ENCODE measurements at places on chromosomes 13 and 19.

GRCh38 chr19:45141203-45141900 is 19.4 kb downstream of the NKPD1 start:
- H3K27ac ChIP-seq, result no peak overlapping the region
- H3K27me3 ChIP-seq, result no peaks in the 10 kb centered on the region
- peaks cover 22% of the 10 kb centered on the region for H3K4me1 ChIP-seq

DNA sequence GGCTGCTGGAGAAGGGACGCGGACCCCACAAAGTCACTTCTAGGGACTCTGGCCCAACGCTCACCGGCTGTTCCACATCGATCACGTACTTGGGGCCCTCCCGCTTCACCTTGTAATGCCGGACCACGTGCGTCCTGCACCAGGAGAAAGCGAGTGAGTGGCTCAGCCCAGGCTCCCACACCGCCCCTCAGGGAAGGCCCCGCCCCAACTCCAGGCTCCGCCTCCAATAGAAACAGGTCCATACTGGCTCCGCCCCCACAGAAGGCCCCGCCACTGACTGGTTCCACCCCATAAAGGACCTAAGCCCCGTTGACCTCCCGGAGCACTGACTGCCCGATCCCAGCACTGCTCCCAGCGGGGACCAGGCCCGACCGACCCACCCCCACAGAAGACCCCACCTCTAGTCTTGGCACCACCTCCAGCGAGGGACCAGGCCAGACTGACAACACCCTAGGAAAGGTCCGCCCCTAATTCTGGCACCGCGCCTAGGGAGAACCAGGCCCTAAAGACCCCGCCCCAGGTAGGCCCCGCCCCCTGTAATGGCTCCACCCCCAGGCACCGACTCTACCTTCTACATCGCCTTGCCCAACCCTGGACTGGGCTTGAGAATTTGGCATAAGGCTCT is 11.3 kb downstream of the STAP2 start:
- no peak overlapping the region for H3K27ac ChIP-seq
- peak; percentile 87 for DNase-seq
- peaks cover 13% of the 10 kb centered on the region for H3K36me3 ChIP-seq
- peaks cover 17% of the 10 kb centered on the region for H3K4me1 ChIP-seq

DNA sequence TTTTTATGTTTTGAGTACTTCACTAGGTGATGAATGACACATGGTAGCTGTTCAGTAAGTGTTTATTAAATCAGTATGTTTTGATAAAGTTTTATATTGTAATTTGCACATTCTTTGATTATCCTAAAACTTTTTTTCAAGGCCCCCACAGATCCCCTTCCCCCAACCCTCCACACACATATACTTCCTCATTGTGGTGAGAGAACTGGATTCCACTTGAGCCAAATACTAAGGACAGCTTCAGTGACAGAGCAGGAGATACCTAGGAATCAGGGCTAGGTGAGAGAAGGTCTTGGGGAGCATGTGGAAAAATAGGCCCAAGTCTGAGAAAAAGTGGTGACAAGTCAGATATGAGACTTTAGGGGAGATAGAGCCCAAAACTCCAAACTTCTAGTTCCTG is 174.6 kb downstream of the TDRD3 start:
- H3K4me1 ChIP-seq, result no peaks in the 10 kb centered on the region
- no peak overlapping the region for H3K4me3 ChIP-seq
- H3K27me3 ChIP-seq, result no peaks in the 10 kb centered on the region
- no peak overlapping the region for H3K27ac ChIP-seq
- DNase-seq, result no peak
- peaks cover 30% of the 10 kb centered on the region for H3K36me3 ChIP-seq

GRCh38 chr13:54901316-54901715 is 1872.7 kb downstream of the OLFM4 start:
- H3K27me3 ChIP-seq, result no peaks in the 10 kb centered on the region
- H3K27ac ChIP-seq, result no peak overlapping the region
- H3K4me1 ChIP-seq, result no peaks in the 10 kb centered on the region

- peak; percentile 96 for DNase-seq
- no peaks in the 10 kb centered on the region for H3K27me3 ChIP-seq
- H3K36me3 ChIP-seq, result no peaks in the 10 kb centered on the region
- peak within 1 kb of the TSS; percentile 76 for H3K4me3 ChIP-seq
Measured at GRCh38 chr19:36054733-36055686, at the start of gene WDR62. WDR62 (plus strand) TSS chr19:36054897; CDS start chr19:36054972, 75 bp downstream.

DNA sequence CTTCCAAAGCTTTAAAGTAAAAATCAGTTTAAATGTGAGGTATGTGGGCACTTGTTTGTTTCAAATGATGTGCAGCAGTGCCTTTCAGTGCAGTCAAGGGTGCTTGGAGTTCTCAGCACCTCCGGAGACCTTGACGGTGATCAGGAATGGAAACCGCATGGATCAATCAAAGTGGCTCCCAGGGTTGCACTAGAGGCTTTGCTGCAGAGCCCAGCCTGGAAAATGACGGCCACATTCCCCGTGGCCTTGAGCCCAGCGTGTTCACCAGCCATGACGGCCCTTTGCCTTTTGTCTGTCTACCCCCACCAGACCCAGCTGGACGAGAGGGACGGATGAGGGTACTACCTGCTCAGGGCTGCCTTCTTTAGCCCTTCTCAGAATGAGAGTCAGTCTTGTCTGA is 320.0 kb downstream of the TEX29 start:
- no peak for DNase-seq
- H3K27ac ChIP-seq, result no peak overlapping the region
- no peaks in the 10 kb centered on the region for H3K4me1 ChIP-seq
- peaks cover 17% of the 10 kb centered on the region for H3K27me3 ChIP-seq

DNA sequence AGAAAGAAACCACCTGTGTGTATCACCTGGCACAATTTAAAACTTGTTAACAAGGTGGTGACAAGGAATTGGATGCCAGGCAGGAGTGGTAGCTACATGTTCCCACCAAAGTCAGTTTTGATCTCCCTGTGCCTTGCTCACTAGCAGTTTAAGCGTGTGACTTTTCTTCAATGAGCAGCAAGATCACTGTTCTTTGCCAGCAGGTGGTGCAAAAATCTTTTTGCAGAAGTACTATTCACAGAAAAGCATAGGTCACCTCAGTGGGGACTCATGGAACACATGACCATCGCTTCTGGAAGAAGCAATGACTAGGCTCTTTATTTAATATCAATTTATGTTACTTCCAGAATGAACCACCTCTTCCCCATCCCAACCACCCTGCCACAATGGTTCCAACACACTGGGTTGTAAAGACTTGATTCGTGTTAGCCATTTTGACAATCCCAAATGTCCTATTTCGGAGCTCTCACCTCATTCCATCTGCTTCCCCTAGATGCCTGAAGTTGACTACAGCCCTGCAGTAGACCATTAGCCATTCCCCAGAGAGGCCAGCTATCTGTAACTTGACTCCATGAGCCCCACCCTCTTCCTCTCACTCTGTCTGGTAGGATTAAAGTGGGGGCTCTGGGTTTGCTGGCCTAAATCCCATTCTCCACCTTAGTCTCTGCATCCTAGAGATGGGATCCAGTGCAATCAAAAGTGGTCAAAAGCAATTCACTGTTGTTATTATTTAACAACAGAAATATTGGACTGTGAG is 59.1 kb upstream of the TNFRSF19 start:
- H3K4me3 ChIP-seq, result no peak overlapping the region
- H3K27me3 ChIP-seq, result no peaks in the 10 kb centered on the region
- H3K27ac ChIP-seq, result peak overlapping the region; percentile 75

DNA sequence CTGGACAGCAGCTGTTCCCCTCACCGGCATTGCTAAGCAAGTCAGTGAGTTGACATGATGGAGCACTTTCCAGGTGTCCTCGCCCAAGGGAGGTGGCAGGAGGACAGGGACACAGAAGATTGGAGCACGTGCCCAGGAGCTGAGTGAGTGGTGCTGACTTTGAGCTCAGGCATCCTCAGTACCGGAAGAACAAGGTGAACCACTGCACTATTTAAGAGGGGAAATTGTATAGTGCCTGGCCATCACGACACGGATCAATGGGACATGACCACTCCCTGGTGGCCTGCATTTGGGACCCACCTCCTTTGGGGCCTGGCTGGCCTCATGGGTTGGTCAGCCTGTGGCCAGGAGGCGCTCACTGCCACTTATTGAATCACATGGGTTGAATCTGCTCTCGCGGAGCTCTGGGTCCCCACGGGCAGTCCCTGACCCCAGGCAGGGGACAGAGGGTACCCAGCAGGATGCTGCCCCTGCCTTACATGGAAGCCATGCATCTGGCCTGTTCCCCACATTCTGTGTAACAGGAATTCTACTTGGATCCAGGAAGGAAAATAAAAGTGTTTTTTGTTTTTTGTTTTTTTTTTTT is 206.9 kb upstream of the ZNF536 start:
- no peak overlapping the region for H3K27ac ChIP-seq
- DNase-seq, result no peak
- H3K4me3 ChIP-seq, result no peak overlapping the region
- no peaks in the 10 kb centered on the region for H3K4me1 ChIP-seq
- no peaks in the 10 kb centered on the region for H3K36me3 ChIP-seq

- no peaks in the 10 kb centered on the region for H3K27me3 ChIP-seq
- no peak for DNase-seq
- peaks cover 48% of the 10 kb centered on the region for H3K36me3 ChIP-seq
- no peak overlapping the region for H3K27ac ChIP-seq
- H3K4me3 ChIP-seq, result no peak overlapping the region
Measured at GRCh38 chr19:6221878-6222746, 57.7 kb downstream of the MLLT1 start.

- H3K4me1 ChIP-seq, result peaks cover 50% of the 10 kb centered on the region
- DNase-seq, result no peak
- no peaks in the 10 kb centered on the region for H3K36me3 ChIP-seq
- H3K4me3 ChIP-seq, result peak within 1 kb of the TSS; percentile 85
- no peaks in the 10 kb centered on the region for H3K27me3 ChIP-seq
Measured at GRCh38 chr19:45177817-45178261, at the start of gene TRAPPC6A. TRAPPC6A (minus strand) TSS chr19:45178237; CDS start chr19:45178218, 19 bp downstream.
